ENCODE measurements at places on chromosomes 6 and 20. TPM values are rescaled to one million over a fixed set of nuclear protein-coding genes. Genes with fewer than 3 reads are reported as not detected.
A peak's percentile ranks its signal among the peaks of the same experiment; 100 is the strongest.

The POLH gene
- 9.2 TPM for polyA plus RNA-seq

The SPEF1 gene
- 0.19 TPM for polyA plus RNA-seq

- H3K27me3 ChIP-seq: no peaks in the 10 kb centered on the region
- H3K27ac ChIP-seq: peak within 1 kb of the TSS; percentile 75
- peak within 1 kb of the TSS; percentile 91 for H3K4me3 ChIP-seq
- peaks cover 37% of the 10 kb centered on the region for H3K36me3 ChIP-seq
- DNase-seq: peak; percentile 66
Observed at GRCh38 chr6:43075670-43076463, at the start of gene PTK7. Gene PTK7, plus strand, starts transcription at chr6:43076314. Its CDS starts 175 bp downstream, at chr6:43076489.

The TRDN gene
- 0.09 TPM for polyA plus RNA-seq

Measured in large intestine (tissue), 12 donors.